ENCODE measurements at places on chromosomes 3 and 15. TPM values are rescaled to one million over a fixed set of nuclear protein-coding genes. Genes with fewer than 3 reads are reported as not detected.

GP5 gene
- total RNA-seq: not detected

GCNT3 gene
- total RNA-seq: 0.52 TPM

RPL15 gene
- total RNA-seq: 1,876 TPM

DNA sequence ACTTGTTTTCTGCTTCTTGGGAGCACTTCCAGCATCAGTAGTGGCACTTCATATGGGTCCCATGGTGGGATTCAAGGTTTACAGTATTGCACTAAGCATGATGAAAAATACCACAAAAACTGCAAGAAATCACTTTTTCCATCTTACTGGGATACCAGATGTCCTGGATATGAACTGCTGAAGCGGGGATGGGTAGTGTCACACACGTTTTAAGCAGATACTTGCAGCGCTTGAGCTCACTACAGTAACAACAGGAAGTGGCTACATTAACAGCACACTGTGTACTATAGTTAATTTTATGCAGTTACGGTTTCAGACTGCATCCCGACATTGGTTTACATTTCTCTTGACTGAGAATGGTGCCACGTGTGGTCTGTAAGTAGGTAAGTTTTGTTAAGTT is 3.5 kb upstream of the ISG20 start:
- peaks cover 29% of the 10 kb centered on the region for H3K4me1 ChIP-seq
- peak overlapping the region; percentile 7 for H3K27ac ChIP-seq
- no peak overlapping the region for H3K4me3 ChIP-seq
- no peaks in the 10 kb centered on the region for H3K27me3 ChIP-seq
- no peak for DNase-seq

DNA sequence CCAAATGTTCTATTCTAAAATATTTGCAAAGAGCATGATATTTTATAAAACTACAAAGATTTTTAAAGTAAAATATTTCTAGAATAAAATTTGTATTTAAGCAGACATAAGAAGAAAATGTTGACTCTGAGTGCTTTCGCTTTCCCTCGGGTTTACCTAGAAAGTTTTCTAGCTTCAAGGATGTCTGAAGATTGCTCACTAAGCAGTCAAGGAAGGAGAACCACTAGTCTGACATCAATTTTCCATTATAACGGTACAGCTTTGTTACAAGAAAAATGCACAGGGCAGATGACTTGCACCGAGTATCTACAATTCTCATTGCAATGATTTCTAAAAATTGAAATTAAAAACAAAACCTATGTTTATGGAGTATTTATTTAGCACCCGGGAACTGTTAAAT is 14.2 kb downstream of the GPR15 start:
- H3K27ac ChIP-seq: no peak overlapping the region
- H3K4me1 ChIP-seq: no peaks in the 10 kb centered on the region
- no peaks in the 10 kb centered on the region for H3K27me3 ChIP-seq
- H3K36me3 ChIP-seq: no peaks in the 10 kb centered on the region
- no peak for DNase-seq

DNA sequence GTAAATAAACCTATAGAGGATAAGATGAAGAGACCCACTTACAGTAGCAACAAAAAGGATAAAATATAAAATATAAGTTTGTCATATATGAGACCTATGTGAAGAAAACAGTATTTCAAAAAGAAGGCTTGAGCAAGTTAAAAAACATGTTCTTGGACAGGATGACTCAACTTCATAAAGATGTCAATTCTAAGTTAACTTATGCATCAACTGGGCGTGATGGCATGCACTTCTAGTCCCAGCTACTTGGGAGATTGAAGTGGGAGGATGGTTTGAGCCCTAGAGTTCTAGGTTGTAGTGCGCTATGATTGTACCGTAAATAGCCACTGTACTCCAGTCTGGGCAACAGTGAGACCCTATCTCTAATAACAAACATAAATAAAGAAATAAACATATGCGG is 59.7 kb downstream of the PDCD6IP start:
- H3K36me3 ChIP-seq: no peaks in the 10 kb centered on the region
- H3K27me3 ChIP-seq: no peaks in the 10 kb centered on the region
- H3K4me1 ChIP-seq: no peaks in the 10 kb centered on the region
- no peak overlapping the region for H3K27ac ChIP-seq

TLR9 gene
- 0.30 TPM for total RNA-seq

GRCh38 chr15:51621936-51622603 is 501 bp downstream of the DMXL2 start:
- no peaks in the 10 kb centered on the region for H3K36me3 ChIP-seq
- no peak for DNase-seq
- H3K27ac ChIP-seq: peak overlapping the region; percentile 42
- H3K4me3 ChIP-seq: peak overlapping the region; percentile 72
- no peaks in the 10 kb centered on the region for H3K27me3 ChIP-seq

GRCh38 chr3:119437691-119438258 is 25.6 kb downstream of the TMEM39A start:
- peaks cover 48% of the 10 kb centered on the region for H3K36me3 ChIP-seq
- H3K4me1 ChIP-seq: no peaks in the 10 kb centered on the region
- no peaks in the 10 kb centered on the region for H3K27me3 ChIP-seq
- no peak overlapping the region for H3K27ac ChIP-seq

GOLGA8K gene
- 0.35 TPM for total RNA-seq

All from PC-9 (cell line).